ENCODE measurements at places on chromosomes 16 and 17.

DNA sequence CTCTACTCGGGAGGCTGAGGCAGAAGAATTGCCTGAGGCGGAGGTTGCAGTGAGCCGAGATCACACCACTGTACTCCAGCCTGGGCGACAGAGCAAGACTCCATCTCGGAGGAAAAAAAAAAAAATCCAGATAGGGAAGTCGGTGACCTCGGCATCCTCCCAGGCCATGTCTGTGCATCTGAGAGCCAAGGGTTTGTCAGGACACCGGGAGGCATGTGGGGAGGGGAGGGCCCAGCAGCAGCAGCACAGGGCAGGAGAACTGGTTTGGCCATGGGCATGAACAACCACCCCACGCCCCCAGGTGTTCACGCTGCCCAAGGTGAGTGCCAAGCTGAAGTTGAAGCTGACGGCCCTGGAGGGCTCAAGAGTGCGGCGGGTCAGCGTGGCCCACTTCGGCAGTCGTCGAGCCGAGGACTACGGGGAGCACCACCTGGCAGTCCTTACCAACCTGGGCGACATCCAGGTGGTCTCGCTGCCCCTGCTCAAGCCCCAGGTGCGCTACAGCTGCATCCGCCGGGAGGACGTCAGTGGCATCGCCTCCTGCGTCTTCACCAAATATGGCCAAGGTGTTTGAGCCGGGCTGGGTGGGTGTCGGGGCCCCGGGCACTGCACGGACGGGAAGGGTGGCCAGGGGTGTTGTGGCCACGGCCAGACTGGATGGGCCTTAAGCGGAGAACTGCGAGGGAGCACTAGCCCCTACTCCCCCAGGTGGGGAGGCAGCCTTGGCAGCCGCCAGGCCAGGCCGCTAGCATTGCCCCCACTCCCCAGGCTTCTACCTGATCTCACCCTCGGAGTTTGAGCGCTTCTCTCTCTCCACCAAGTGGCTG, 14.7 kb upstream of the MYO15B start:
- DNase-seq = no peak

DNA sequence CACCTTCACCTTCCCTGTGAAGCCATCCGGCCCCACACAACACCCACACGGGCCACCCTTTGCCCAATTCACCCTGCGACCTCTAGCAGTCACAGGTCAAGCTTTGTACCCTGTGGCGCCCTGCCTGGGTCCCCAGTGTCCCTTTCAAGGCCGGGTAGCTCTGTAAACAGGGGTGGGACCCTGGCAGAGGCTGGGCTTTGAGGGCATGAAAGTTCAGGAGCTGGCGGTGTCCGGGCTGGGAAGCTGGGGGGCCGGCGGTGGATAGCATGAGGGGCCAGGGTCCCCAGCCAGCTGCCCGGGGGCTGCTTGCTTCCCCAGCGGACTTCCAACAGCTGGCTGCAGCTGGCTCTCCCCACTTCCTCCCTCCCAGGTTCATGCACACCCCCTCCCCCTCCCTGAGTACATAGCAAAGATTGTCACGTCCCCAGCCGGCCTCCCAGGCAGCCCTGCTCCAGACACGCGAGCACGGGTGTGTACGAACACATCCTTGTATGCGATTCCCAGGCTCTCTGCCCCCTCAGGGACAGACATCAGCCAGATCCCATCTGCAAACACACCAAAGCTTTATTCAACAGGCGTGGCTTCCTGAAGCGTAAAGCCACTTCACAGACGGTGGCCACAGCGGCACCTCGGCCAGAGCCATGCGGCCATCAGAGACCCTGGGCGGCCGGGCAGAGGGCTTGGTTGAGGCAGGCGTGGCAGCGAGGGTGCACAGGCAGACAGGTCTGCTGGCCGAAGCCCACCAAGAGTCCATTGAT, 8.2 kb downstream of the NTHL1 start:
- peak; percentile 98 for DNase-seq

DNA sequence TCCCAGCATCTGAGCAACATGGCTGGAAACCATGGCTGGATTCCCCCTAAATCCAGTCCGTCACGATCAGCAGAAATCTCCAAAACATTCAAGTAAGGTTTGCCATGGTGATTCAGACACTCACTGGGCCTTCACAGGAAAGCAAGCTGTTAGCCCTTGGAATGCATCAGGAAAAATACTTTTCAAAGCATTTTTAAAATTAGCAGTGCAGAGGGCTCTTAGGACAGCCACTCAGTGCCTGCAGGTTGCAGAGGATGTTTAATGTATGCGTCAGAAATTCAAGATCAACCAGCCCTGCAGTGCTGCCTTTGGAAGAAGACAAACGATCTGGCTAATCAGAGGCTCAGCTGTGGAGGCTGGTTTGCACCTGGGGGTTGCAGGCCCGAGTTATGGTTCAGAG, 50.3 kb downstream of the FOXL1 start:
- DNase-seq = peak; percentile 82

GRCh38 chr17:4892499-4893221, 6.7 kb upstream of the C17orf107 start:
- no peak for DNase-seq

GRCh38 chr16:57700781-57701551, 6.4 kb downstream of the DRC7 start:
- no peak for DNase-seq

DNA sequence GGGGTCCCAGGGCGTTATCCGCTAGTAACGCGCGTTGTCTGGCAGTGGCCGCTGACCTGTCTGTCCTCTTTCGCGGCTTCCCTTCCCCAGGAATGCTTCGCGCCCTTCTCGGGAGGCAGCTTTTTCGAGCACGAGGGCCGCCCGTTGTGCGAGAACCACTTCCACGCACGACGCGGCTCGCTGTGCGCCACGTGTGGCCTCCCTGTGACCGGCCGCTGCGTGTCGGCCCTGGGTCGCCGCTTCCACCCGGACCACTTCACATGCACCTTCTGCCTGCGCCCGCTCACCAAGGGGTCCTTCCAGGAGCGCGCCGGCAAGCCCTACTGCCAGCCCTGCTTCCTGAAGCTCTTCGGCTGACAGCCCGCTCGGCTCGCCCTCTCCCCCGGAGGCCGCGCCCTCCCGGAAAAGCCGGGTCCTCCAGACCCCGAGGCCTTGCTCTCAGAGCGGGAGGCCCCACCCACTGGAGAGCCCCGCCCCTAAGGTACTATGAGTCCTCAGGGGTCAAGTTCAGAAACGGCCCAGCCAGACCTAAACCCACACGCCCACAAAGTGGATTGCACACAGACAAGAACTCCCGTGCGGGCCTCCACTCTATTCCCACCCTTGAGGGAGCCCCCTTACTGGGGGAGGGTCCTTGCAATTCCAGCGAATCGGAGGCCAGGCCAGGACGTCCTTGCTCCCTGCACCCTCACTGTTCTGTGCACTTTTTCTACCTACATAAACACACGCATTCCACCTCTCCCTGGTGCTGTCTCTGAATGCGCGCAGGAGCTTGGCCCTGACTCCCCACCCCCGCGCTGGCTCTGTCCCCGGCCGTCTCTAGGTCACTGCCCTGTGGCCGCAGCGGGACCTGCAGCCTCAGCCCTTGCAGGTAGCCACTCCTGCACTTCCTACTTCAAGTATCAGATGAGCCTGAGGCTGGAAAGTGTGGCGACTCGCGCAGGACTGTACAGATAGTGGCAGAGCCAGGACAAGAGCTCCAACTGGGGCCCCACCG, 5.4 kb upstream of the SLC5A2 start:
- no peak for DNase-seq

GRCh38 chr17:34386697-34387550, 23.9 kb upstream of the CCL1 start:
- peak; percentile 40 for DNase-seq

DNA sequence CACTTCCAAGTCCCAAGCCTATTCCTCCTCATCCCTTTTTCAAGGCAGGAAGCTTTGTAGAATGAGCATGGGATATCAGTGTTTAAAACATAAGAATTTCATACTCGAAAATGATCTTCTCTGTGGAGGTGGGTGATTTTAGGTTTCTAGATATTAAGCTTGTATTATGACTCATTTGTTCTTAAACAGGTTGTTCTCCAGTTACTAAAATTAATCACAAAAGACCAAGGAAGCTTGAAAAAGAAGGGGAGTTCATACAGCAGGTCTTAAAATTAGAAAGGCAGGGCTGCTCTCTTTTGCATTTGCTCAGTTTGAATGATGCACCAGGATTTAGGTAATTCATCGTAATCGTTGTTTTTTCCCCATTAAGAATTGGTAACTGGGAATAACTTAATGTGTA, 208.7 kb downstream of the PRKCA start:
- DNase-seq = no peak

GRCh38 chr17:41511116-41511515, 5.7 kb upstream of the KRT13 start:
- DNase-seq = no peak

DNA sequence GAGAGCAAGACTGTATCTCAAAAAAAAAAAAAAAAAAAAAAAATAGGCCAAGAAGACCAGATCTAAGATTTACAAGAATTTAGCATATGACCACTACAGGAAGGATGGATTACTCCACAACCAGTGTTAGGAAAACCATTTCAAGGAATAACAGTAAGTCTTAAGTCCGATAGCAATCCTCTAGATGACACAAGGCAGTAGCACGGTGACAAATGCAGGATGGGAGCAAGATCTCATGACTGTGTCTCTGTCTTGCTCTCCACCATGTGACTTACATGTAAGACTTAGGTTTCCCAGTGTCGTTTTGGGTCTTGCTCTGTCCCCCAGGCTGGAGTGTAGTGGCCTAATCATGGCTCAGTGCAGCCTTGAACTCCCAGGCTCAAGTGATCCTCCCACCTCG, 27.8 kb downstream of the C16orf96 start:
- DNase-seq = no peak

DNA sequence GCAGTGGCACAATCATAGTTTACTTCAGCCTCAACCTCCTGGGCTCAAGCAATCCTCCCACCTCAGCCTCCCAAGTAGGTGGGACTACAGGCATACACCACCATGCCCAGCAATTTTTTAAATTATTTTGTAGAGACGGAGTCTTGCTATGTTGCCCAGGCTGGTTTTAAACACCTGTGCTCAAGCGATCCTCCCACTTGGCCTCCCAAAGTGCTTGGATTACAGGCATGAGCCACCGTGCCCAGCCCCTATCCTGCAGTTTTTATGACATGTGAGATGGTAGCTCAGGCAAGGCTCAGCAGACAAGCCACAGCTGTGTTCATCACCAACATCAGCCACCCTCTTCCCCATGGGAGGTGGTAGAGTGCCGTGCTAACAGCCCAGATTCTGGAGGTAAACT, 46.2 kb upstream of the TNRC6A start:
- no peak for DNase-seq

GRCh38 chr17:7179317-7180254, at the start of gene ASGR1:
ASGR1 (minus strand) TSS chr17:7179370; CDS start chr17:7178563, 807 bp downstream.
- no peak for DNase-seq

DNA sequence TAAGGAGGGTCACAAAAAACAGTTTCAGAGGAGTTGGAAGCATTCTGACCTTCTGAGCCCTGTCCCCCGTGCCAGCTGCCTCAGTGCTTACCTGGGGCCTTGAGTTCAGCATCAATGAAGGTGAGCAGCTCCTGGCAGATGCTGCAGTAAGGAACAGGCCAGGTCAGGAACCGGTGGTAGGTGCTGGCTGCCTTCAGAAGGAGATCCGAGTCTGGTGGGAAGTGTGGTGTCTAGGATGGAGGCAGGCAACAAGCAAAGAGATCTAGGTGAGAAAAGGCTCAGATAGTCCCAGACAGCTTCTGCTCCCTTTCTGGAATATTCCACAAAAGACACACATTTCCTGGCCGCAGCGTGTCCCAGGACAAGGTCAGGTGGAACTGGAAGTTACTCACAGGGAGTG, 37.2 kb upstream of the PIK3R6 start:
- DNase-seq = no peak

DNA sequence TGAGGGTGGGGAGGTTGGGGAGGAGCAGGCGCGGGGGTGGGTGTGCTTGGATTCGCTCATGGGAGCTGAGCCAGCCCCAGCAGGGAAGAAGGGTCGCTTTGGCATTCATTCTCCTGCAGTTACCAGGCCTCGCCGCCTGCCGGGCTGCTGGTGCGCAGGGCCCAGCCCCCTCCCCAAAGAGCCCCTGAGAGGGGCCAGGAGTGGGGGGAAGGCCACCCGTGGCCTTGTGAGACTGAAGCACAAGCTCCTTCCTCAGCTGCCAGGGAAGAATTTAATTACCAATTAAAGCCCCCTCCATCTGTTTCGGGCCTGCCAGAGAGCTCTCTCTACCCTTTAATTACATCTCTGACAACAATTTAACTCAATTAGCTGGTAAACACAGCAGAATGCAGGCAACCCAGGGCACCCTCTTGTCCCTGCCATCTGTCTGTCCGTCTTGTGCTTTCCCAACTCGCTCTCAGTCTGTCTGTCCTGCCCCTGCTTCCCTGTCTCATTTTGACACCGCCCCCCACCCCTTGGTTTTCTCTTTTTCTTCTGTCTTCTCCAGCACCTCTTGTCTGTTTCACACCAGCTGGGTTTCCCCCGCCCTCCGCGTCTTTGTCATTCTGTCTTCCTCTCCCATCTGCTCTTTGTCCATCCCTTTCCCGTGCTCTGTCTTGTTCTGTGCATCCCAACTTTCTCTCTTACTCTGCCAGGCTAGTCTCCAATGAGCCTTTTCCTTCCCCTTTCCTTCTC, 32.7 kb downstream of the CDK5RAP3 start:
- DNase-seq = no peak

GRCh38 chr17:78414178-78415162, 36.0 kb downstream of the PGS1 start:
- no peak for DNase-seq

GRCh38 chr17:62650587-62650986, 23.1 kb downstream of the MRC2 start:
- peak; percentile 45 for DNase-seq

GRCh38 chr16:12356632-12357340, 380.3 kb downstream of the SNX29 start:
- DNase-seq = no peak

- no peak for DNase-seq
These were observed 23.6 kb downstream of the SDR42E1 start for GRCh38 chr16:81987706-81988105.

DNA sequence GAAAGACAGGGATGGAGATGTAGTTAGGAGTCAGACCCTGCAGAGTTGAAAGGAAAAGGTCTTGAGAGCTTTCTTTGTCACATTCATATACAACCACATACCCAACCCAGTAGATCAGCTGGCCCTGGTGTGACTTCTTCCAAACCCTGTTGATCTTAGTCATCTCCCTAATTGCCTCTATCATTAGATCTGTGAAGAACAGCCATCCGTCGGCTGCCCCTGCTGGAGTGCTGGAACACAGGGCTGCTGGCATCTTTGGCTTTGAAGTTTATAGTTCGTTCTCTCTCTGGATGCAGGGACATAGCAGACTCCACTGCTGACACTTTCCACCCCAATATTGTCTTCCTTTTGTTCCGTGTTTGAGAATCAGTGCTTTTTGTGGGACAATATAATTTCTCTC, 10.4 kb upstream of the SMG8 start:
- no peak for DNase-seq

DNA sequence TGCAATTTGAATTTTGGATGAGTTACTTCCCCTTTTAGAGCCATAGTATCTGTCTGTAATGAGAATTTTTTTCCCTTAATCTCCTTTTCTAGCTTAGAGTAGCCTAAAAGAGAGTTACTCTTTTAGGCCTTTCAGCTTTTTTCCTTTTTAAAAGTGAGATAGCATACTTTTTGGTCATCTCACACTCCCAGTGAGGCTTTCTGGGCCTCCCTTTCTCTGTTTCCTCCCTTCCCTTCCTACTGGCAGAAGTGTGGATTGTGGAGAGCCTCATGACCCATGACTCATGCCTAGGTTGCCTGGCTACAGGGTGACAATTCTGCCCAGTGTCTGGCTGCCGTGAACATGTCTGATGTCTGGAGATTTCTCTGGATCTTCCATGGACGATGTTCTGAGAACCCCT, 15.2 kb downstream of the KRT23 start:
- peak; percentile 90 for DNase-seq

- peak; percentile 23 for DNase-seq
These were observed 251.2 kb downstream of the ENGASE start for GRCh38 chr17:79325709-79326430.
